ENCODE measurements at places on chromosomes 7 and 10.

DNA sequence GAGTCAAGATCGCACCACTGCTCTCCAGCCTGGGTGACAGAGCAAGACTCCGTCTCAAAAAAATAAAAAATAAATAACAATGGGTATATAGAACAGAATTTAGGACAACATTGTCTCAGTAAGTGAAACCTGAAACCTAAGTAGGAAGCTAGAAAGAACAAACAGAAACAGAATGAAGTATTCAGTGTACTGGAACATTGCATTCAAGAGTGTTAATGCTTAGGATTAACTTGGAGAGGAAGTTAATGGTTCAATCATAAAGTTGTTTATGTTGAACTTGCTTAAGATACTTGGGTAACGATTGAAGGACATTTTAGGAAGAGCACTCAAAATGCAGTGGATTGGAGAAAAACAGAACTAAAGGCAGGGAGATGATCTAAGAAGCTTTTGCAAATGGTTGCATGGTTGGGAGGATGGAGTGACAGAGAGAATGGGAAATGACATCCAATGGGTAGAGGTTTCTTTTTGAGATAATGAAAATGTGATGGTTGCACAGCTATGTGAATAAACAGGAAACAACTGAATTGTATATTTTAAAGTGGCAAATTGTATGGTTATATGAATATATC is 233.7 kb downstream of the ADK start:
- DNase-seq, result no peak

DNA sequence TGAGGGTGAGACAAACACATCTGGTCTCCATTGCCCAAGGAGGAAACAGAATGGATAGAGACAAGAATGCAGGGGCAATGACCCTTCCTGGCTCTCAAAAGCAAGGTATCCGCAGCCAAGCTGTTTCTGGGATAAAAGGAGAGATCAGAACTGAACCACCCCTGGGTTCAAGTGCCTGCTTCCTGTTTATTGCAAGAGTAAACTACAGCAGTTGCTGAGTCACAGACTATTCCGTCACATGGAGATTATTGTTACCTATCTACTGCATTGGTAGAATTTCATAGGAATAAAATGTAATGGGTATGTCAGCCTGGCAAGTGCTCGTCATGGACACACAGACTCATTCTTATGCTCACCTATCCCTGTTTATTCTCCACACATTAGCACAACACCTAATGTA is 821.6 kb downstream of the GRID1 start:
- DNase-seq, result no peak

DNA sequence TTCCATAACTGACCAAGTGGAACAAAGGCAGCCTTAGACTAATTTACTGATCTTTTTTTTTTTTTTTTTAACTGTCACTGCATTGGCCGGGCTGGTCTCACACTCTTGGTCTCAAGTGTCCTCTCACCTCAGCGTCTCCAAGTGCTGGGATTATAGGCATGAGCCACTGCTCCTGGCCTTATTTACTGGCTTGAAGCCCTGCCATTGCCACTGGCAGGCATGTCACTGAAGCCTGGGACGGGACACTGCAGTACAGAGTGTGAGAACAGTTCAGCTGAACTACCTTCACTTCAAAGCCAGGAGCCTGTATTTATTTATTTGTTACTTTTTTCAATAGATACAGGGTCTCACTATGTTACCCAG is 15.4 kb upstream of the ARHGAP12 start:
- DNase-seq, result no peak

- no peak for DNase-seq
Observed at GRCh38 chr10:52308251-52309031, 5.6 kb upstream of the DKK1 start.

DNA sequence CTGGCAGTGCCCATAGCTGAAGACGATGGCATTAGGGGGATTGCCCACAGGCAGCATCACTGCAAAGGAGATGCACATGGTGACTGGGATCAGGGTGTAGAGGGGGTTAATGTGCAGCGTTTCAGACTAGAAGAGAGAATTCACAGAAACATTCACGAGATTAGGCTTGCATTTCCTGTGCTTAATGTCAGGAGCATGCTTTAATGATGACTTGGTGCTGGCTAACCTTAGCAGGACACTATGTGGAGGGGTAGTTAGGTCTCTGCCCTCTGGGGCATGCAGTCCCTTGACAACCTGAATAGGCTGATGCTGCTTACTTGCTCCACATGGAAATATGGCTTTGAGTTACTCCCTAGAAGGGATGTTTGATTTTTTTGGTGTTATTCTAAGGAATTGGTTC is 21.8 kb downstream of the STMP1 start:
- no peak for DNase-seq

- DNase-seq, result no peak
Observed at GRCh38 chr10:126439942-126440341, 51.7 kb upstream of the ADAM12 start.

- peak; percentile 22 for DNase-seq
Observed at GRCh38 chr7:91034459-91035368, 229.5 kb upstream of the FZD1 start.

DNA sequence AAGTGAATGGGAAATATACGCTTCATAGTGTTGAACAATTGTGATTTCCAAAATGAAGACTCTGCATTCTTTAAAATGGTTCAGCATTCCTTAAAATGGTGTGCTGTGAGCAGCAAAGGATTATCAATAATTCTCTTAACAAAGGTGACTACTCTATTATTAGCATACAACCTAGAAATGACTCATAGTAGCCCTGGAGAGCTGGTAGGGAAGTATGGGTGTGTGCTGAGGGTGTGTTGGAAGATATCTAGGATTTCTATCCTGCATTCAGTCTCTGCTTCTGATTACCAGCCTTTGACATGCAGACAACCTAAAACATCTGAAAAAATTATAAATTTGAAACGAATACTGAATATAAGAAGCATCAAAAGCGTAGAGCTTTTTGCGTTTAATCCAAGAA is 72.5 kb downstream of the SEMA3D start:
- DNase-seq, result no peak

DNA sequence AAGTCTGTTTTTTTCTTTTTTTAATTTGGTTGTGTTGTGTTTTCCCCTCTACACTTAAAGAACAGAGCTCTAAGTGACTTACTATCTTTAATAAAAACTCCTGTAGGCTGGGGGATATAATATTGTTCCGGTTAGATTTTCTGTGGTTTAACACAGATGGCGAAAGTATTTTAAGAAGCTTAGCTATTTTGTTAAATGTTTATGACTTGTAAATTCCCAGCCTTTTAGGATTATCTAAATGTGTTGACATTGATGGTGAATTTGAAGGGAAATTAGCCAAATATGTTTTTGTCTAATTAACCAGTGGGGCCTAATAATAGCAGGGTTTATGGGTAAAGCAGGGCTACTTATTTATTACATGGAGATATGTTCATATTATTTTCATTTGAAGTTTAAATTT is 538.5 kb downstream of the INHBA start:
- no peak for DNase-seq

GRCh38 chr7:17971411-17971810 is 31.1 kb upstream of the SNX13 start:
- DNase-seq, result no peak

DNA sequence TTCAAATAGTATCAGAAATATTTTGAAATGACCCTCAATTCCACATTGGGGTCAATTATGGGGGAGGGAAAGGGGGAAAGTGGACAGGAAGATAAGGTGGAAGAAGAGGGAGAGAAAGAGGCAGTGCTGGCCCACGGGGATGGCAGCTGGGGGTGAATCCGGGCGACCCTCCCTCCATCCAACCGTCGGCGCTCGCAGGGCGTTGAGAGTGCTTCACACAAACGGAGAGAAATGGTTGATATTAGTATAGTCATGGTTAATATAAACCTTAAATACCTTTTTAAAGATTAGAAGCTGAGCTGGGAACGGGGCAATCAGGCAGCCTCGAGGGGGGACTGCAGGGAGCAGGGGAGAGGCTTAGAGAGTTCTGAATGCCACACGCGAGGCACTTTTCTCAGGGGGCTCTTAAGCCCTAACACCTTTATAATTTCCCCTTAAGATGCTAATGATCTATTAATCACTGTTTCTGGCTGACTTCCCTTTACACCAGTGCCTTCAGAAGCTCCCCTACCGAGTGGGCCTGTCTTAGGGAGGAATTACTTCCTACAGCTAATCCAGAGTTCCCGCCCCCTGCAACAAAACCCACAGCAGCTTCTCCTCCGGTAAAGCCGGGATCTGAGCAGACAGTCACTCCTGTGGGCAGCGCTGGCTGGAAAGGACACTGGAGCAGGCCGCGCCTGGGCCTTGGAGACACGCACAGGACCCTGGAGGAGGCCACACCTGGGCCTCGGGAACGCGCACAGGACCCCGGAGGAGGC is 39.5 kb downstream of the PRKAG2 start:
- no peak for DNase-seq

DNA sequence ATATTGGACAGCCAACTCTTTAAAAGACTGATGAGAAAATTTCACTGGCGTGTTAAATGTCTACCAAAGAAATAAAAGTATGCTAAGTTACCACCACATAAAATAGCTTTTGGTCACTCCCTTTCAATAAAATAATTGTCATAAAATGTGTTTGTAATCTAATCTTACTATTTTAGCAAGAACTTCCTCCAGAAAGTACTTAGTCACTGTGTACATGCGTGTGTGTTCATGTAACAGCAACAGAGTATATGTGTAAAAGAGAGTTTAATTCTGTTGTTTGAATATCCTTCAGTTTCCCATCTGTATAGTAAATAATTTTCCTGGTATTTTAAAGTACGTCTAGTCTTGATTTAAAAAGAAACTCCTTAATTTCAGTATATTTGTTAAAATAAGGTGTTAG is 35.0 kb upstream of the WASL start:
- DNase-seq, result no peak

- DNase-seq, result no peak
Observed at GRCh38 chr7:69577221-69577620, 21.1 kb upstream of the AUTS2 start.

DNA sequence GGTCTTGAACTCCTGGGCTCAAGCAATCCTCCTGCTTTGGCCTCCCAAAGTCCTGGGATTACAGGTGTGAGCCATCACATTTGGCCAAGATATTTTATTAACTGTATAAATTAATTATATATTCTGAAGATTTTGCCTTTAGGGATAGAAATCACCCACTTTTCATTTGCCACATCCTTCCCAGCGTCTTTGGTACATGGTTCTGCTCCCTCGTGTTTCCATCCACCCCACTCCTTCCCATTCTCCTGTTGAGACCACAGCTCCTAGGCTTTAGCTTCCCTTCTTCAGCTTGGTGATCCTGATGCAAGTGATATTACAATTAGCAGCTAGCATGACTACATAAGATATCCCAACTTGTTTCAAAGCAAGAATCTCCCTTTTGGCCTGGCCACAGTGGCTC is 8.4 kb downstream of the CPA1 start:
- no peak for DNase-seq

GRCh38 chr7:144957998-144958397 is 122.1 kb upstream of the TPK1 start:
- no peak for DNase-seq

- DNase-seq, result no peak
Observed at GRCh38 chr10:59099481-59099880, 77.0 kb upstream of the PHYHIPL start.

DNA sequence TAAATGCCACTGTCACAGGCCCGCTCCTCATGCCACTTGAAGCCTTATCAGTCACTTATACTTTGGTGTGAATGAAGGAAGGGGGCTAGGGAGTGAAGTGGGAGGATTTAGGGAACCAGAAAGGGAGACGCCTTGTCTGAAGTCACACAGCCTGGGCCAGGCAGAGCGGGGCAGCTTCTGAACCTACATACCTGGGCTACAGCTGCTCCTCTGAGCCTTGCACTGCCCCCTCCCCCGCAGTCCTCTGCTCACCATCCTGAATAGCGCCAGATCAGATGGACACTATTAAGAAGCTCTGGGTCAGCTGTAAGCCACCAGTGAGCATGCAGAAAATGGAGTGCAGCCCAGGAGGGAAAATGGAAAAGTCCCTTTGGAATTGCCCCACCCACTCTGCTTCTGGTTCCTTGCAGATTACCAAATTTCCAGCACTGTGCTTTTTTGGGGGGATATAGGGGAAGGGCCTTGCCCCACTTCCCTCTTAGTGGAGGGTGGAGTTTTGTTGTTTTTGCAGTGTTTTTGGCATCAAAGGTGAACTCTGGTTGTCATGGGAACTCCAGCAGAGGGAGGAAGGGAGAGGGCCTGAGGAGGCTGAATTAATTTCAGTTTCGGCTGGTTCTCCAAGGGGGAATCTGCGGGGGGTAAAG is 35.0 kb upstream of the ADCYAP1R1 start:
- DNase-seq, result no peak

DNA sequence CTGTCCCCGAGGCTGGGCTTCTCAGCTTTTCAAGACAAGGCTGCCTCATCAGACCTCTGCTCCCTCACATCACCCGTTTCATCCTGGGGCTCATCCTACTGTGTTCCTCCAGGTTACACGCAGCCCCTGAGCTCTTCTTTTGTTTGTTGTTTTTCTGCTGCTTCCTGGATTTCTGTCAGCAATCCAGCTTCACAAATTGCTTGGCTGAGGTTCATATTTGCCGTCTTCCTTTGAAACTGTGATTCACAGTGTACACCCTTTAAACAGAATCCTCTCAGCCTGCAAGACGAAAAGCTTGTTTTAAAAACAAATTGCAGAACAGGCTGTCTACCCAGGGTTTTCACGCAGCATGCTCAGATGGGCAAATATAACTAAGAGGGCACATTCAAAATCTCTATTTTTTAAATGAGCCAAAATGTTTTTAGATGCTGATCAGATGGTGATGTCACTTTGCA is 39.1 kb upstream of the PARD3 start:
- no peak for DNase-seq

- DNase-seq, result peak; percentile 9
Observed at GRCh38 chr7:13282377-13282980, 595.0 kb downstream of the ARL4A start.

GRCh38 chr10:80275756-80276155 is 13.7 kb downstream of the MAT1A start:
- no peak for DNase-seq

DNA sequence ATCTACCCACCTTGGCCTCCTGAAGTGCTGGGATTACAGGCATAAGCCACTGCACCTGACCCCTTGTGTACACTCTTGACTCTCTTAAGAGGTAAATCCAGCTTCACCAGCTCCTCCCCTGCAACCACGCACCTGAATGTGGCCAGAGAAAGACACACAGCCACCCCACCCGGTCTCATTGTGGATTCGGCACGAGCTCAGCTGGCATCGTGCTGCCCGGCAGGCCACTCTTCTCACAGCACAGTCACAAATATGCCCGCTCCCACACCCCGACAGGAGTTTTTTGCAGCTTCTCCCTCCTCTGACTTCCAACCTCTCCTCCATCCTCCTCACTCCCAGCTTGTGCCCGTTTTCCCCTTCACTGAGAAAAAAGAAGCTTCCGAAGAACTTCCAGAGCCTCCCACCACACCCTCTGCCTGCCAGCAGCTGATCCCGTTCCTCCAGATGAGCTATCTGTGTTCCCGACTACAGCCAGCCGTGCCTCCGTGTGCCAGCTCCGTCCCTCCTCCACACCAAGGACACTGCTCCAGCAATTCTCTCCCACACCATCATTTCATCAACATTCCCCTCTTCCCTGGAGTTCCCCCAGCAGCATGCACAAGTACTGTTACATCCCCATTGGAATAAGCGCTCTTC is 8.0 kb upstream of the SMARCD3 start:
- DNase-seq, result no peak

Data from NCI-H2171 (cell line).